ENCODE measurements at places on chromosomes 6 and 20.

- no peak for DNase-seq
These were observed at the start of gene GJA1 for GRCh38 chr6:121435444-121436069. Gene GJA1, plus strand, starts transcription at chr6:121435646. Its CDS starts 11,202 bp downstream, at chr6:121446848.

- DNase-seq: no peak
These were observed 205.9 kb downstream of the HACE1 start for GRCh38 chr6:104653781-104654180.

DNA sequence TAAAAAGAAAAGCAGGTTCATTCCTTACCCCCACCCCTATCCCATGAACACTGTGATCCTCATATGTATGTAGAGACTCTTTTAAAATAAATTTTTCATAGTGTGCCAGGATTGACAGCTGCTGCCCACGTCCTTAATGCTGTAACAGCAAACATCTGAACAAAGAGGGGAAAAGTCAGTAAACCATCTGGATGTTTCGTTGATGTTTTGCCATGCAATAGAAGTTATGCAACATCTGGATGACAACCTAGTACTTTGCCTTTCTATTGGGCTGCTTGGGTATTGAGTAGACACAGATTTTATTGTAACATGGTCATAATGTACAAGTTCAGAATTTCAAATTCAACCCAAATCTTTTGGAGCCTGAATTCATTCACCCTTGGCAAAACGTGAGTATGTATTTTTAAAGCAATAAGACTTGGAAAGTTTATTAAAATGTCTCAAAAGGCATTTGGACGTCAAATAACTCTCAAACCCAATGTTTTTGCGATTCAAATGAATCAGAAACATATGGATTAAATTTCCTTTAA lies 500.3 kb downstream of the DHX35 start:
- no peak for DNase-seq

DNA sequence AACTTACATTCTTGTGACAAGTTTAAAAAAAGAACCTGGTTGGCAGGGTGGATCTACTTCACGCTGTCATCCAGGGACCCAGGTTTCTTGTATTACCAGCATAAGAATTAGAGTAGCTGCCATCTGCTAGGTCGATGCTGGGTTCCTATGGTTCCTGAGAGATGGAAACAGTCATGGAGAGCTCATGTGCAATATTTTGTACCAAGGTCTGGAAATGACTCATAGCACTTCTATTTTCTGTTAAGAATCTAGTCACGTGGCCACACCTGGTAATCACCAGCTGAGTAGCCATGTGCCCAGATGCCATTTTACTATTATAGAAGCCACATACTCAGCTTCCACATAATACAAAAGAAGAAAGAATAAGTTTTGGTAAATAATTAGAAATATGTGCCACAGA lies 171.3 kb downstream of the CD83 start:
- DNase-seq: no peak

DNA sequence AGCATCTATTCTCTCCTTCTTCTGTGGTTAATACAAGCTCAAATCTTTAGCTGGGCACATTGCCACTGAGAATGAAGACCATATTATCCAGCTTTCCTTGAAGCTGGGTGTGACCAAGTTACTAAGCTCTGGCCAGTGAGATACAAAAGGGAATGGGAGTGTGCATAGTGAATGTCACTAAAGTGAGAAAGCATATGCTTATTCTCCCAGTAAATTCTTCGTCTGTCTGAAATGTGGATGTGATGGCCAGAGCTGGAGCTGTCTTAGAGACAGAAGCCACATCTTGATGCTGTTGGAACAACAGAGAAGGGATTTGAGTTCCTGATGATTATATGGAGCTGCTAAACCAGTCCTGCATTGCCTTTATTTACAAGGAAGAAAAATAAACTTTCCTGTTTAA lies 60.1 kb downstream of the SESN1 start:
- DNase-seq: no peak

GRCh38 chr6:49980898-49981297 lies 11.5 kb upstream of the DEFB113 start:
- no peak for DNase-seq

DNA sequence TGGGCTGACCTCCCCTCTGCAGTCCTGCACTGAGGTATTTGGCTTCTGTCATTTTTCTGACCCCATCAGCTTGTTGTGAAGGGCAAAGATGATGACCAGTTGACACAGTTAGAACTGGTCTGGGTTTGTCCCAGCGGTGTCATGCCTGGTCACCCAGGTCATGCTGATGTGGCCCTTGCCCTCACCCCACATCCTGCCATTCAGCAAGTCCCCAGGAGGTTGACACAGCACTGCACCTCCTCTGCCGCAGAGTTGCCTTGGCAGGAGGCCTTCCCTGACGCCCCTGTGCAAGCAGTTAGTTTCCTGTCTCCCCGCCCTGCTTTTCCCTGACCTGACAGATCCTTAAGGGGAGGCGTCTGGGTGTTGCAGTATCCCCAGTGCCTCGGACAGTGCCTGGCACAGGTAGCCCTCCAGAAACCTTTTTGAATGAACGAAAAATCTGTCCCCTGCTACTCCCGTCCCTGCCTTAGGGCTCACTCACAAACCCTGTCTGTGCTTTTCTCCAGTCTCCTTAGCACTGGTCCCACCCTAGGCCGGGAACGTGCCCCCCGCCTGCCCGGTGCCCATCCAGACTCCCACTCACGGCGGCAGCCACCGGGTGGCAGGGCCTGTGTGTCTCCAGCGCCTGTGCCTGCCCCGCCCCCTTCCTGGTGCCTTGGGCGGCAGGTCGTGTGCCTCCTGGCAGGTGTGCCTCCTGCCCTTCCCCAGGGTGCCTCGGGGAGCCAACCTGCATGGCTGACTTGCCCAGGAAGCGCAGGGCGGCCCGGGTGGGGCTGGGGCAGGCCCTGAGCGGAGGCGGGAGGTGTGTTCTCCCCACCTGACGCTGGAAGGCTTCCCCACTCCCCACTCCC lies 146.3 kb upstream of the RNF24 start:
- DNase-seq: no peak

Data from NCI-H748 treated with DMSO at 0.1 percent for 48 hours (cell line).